ENCODE measurements at places on chromosomes 16 and 17. TPM values are rescaled to one million over a fixed set of nuclear protein-coding genes. Genes with fewer than 3 reads are reported as not detected.

DNA sequence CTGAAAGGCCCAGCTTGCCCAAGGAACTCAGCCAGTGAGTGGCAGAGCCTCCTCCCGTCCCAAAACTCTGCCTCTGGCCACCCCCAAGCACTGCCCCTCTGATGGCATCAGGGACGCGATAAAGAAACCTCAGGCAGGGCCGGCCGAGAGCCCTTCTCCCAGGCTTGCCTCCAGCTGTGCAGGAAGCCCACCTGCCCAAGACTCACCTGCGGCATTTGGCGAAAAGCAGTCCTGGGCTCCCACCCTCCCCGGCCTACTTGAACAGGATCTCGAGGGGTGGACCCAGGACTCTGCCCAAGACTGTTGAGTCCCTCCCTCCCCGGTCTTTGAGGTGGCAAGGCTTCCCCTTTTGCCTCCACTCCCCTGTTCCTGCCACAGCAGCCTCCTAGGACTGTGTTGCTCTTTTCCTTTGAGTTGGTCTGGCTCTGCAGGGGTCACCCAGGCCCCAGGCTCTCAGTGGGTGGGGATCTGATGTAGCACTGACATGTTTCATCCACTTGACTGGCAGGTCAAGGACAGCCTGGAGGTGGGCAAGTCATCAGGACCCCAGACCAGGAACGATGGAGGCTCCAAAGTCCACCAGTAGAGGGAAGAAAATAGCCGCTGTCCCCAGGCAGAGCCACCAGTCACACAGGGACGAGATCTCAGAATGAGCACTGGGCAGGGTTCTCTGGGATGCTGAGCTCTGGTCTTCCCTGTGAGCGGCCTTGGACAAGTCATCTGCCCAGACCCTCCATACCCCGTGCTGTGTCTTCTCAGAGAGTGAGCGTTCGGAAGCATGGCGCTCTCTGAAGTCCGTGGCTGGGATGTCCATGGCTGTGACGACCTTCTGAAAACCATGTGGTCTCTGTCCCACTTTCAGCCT is 111.0 kb upstream of the TNRC6C start:
- DNase-seq: no peak

DNA sequence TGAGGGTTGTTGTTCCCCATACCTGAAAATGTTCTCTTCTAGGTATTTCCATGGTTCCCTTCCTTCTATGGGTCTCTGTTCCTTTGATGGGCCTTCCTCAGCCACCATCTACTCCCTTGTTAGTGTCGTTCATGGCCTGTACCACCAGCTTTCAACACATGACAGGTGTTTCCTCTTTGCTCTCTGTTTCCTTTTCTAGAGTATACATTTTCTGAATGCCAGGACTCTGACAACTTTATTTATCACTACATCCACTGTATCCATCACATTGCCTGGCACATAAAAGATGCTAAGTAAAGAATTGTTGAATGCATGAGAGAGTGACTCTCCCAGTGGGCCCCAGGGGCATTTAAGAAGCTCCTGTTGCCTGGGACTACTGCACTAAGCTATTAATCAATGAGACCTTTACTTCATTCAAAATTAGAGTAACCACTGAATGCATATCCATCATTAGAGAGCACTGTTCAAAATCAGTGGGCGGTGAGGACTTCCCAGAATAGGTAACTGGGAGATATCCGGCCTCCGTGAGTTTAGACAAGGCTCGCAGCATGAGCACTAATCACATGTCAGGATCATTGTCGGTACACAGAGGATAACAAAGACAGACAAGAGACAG is 255.0 kb downstream of the CBLN1 start:
- no peak for DNase-seq

Gene CBFA2T3
- 0.08 TPM for polyA plus RNA-seq

Gene MT1A
- not detected for polyA plus RNA-seq
